Upper lobe of right lung (tissue), 1 donor: ENCODE measurements at places on chromosomes 1 and 21. TPM values are rescaled to one million over a fixed set of nuclear protein-coding genes. Genes with fewer than 3 reads are reported as not detected.
A peak's percentile ranks its signal among the peaks of the same experiment; 100 is the strongest.

DNA sequence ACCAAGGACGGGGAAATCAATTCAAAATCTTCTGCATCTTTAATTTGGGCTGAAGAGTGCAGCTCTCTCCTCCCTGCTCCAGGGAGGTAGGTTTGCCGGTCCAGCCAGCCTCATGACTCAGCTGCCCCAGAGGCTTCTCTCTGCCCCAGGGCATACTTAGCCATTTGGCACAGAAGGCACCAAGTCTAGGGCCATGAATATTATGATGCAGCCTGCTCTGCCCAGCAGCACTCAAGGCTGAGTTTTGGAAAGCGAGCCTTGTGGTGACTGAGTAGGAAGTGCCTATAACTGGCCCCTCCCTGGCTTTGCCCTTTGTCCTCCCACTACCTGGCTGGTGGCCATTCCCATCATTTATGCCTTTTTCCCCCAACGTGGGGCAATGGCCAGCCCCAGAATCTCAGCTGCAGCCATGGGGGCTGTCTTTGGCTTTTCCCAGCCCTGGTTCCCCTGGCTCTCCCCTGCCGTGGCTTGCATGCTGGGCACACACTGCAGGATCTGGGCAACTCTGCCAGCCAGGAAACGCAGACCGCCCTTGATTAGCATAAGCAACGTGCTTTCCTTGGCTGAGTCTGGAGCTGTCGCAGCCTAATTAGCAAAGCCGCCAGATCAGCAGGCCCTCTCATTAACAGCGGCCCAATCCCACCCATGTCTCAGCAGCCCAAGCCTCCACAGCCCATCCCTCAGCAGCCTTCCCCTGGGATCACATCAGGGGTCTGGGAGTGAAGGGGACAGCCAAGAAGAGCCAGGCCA is 258.6 kb upstream of the TMEM51 start:
- no peak overlapping the region for H3K4me3 ChIP-seq
- no peak overlapping the region for H3K27ac ChIP-seq
- H3K4me1 ChIP-seq: no peaks in the 10 kb centered on the region
- no peaks in the 10 kb centered on the region for H3K27me3 ChIP-seq

URB1 gene
- 14.3 TPM for total RNA-seq

- no peaks in the 10 kb centered on the region for H3K27me3 ChIP-seq
- no peaks in the 10 kb centered on the region for H3K36me3 ChIP-seq
- no peak overlapping the region for H3K27ac ChIP-seq
- H3K4me3 ChIP-seq: no peak overlapping the region
Observed at GRCh38 chr1:53126495-53126894, 15.9 kb downstream of the SLC1A7 start.

DNA sequence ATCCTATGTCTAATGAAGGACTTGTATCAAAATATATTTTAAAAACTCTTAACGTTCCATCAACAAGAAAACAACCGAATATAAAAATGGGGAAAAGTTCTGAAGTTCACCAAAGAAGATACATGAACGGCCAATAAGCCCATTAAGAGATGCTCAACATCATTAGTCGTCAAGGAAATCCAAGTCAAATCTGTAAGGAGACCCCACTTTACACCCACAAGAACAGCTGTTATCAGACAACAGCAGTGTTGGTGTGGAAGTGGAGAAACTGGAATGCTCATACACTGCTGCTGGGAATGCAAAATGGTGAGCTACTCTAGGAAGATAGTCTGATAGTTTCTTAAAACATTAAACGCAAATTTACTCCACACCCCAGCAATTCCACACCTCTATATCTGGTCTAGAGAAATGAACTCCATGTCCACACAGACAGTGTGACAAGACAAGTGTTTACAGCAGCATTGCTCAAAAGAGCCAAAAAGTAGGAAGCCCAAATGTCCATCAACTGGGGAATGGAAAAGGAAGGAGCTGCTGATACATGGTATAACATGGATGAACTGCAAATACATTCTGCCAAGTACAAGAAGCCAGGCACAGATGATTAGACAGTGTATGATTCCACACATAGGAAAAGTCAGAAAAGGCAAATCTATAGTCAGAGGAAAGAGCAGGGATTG is 18.5 kb downstream of the UBE2G2 start:
- H3K27ac ChIP-seq: no peak overlapping the region
- no peak for DNase-seq

- DNase-seq: no peak
- no peaks in the 10 kb centered on the region for H3K4me1 ChIP-seq
- no peak overlapping the region for H3K27ac ChIP-seq
Observed at GRCh38 chr21:15498455-15498854, 231.3 kb upstream of the USP25 start.

- H3K4me1 ChIP-seq: peaks cover 88% of the 10 kb centered on the region
- peak overlapping the region; percentile 86 for H3K27ac ChIP-seq
- no peak overlapping the region for H3K4me3 ChIP-seq
- no peaks in the 10 kb centered on the region for H3K27me3 ChIP-seq
- DNase-seq: no peak
- peaks cover 23% of the 10 kb centered on the region for H3K36me3 ChIP-seq
Observed at GRCh38 chr1:27430903-27431600, 38.6 kb downstream of the GPR3 start.

GRCh38 chr1:11802616-11802972 is 3.2 kb downstream of the MTHFR start:
- H3K27ac ChIP-seq: peak overlapping the region; percentile 69
- peaks cover 50% of the 10 kb centered on the region for H3K4me1 ChIP-seq
- H3K27me3 ChIP-seq: no peaks in the 10 kb centered on the region
- peak; percentile 65 for DNase-seq
- peak overlapping the region; percentile 94 for H3K4me3 ChIP-seq

- no peak for DNase-seq
- H3K4me3 ChIP-seq: no peak overlapping the region
- no peaks in the 10 kb centered on the region for H3K4me1 ChIP-seq
- no peak overlapping the region for H3K27ac ChIP-seq
- no peaks in the 10 kb centered on the region for H3K27me3 ChIP-seq
Observed at GRCh38 chr1:231219422-231220401, 21.3 kb upstream of the GNPAT start.

- H3K27ac ChIP-seq: no peak overlapping the region
- H3K36me3 ChIP-seq: no peaks in the 10 kb centered on the region
- H3K4me3 ChIP-seq: no peak overlapping the region
- no peaks in the 10 kb centered on the region for H3K27me3 ChIP-seq
- no peaks in the 10 kb centered on the region for H3K4me1 ChIP-seq
- no peak for DNase-seq
Observed at GRCh38 chr1:245690156-245690690, 535.4 kb downstream of the KIF26B start.

- peak overlapping the region; percentile 91 for H3K27ac ChIP-seq
- H3K4me3 ChIP-seq: no peak overlapping the region
- H3K27me3 ChIP-seq: no peaks in the 10 kb centered on the region
- H3K4me1 ChIP-seq: peaks cover 35% of the 10 kb centered on the region
- no peaks in the 10 kb centered on the region for H3K36me3 ChIP-seq
Observed at GRCh38 chr1:6358757-6359201, 34.8 kb downstream of the ACOT7 start.

DNA sequence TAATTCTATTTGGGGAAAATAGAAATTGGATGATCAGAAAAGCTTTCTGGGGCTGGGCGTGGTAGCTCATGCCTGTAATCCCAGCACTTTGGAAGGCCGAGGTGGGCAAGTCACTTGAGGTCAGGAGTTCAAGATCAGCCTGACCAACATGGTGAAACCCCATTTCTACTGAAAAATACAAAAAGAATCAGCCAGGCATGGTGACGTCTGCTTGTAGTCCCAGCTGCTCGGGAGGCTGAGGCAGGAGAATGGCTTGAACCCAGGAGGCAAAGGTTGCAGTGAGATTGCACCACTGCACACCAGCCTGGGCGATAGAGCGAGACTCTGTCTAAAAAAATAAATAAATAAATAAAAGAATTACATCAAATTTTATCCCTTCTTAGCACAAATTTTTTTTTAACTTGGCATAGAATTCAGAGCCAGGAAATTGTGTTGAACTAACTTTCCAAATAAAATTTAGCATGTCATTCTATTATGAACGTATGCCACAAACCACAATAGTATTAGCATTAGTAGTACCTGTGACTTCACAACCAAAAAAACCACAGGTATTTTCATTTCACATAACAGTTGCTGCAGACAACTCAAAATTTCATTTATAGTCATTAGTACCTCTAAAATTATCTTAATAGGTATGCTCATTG is 4.5 kb upstream of the ANKRD13C start:
- DNase-seq: no peak
- H3K27ac ChIP-seq: no peak overlapping the region
- peaks cover 11% of the 10 kb centered on the region for H3K4me1 ChIP-seq
- no peaks in the 10 kb centered on the region for H3K27me3 ChIP-seq

DNA sequence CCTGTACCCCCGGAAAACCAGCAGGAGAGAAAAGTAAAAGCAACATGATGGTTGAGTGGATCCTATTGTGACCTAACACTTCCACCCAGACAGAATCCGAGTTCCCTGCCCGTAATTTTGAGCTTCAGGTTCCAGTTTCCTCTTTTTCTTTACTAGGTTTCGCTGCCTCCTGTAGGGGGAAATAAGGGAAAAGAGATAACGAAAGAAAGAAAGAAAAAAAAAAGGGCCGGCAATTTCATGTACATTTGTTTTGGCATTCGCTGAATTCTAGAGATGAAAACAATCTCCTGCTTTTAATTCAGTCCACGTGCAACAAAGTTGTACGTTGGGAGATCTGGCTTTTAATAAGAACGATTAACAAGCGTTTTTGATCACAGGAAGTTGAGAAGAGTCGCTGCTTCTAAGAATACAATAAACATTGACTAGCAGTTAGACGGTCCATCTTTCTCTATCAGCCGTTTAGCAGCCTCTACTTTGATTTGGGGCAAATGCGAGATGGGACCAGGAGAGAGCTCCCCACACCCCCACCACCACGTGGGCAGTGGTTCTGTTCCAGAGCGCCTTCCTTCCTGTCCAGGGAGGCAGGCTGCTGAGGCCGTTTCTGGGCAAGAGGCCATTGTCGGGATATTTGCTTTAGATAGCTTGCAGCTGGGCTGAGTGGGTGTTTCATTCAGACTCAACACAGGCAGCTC is 155.9 kb upstream of the RUNX1 start:
- DNase-seq: peak; percentile 80
- H3K27ac ChIP-seq: peak overlapping the region; percentile 53
- peaks cover 7% of the 10 kb centered on the region for H3K4me1 ChIP-seq
- H3K4me3 ChIP-seq: peak overlapping the region; percentile 37
- H3K27me3 ChIP-seq: no peaks in the 10 kb centered on the region
- H3K36me3 ChIP-seq: no peaks in the 10 kb centered on the region

GRCh38 chr1:239392271-239392670 is 5.9 kb downstream of the CHRM3 start:
- no peak overlapping the region for H3K4me3 ChIP-seq
- DNase-seq: no peak
- no peaks in the 10 kb centered on the region for H3K36me3 ChIP-seq
- no peak overlapping the region for H3K27ac ChIP-seq

GPR3 gene
- 0.90 TPM for total RNA-seq

- DNase-seq: no peak
- H3K27me3 ChIP-seq: no peaks in the 10 kb centered on the region
- peaks cover 14% of the 10 kb centered on the region for H3K4me1 ChIP-seq
- no peaks in the 10 kb centered on the region for H3K36me3 ChIP-seq
Observed at GRCh38 chr1:115809847-115810246, 31.1 kb downstream of the NHLH2 start.

DNA sequence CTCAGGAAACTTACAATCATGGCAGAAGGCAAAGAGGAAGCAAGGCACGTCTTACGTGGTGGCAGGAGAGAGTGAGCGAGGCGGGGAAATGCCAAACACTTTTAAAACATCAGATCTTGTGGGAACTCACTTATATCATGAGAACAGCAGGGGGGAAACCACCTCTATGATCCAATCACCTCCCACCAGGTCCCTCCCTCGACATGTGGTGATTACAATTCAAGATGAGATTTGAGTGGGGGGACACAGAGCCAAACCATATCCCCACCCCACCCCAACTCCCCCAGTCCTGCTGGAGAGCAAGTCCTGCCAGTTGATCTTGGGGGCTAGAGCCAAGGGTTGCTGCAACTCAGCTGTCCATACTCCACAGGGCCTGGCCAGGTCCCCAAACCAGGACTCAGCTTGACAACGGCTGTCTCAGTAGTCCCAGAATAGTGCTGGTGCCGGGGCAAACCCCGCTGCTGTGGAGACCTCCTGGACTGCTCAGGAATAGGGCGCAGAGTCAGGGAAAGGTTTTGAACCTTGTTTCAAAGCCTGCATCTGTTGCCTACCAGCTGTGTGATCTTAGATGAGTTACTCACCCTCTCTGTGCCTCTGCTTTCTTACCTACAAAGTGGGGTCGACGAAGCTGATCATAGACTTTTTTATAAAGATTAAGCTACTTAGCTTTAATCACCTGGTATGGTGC is 79.5 kb downstream of the STUM start:
- H3K4me3 ChIP-seq: no peak overlapping the region
- peak; percentile 51 for DNase-seq
- H3K36me3 ChIP-seq: peaks cover 6% of the 10 kb centered on the region
- peaks cover 4% of the 10 kb centered on the region for H3K4me1 ChIP-seq
- H3K27me3 ChIP-seq: no peaks in the 10 kb centered on the region

TINAGL1 gene
- total RNA-seq: 154 TPM

MYCL gene
- total RNA-seq: 3.6 TPM

DNA sequence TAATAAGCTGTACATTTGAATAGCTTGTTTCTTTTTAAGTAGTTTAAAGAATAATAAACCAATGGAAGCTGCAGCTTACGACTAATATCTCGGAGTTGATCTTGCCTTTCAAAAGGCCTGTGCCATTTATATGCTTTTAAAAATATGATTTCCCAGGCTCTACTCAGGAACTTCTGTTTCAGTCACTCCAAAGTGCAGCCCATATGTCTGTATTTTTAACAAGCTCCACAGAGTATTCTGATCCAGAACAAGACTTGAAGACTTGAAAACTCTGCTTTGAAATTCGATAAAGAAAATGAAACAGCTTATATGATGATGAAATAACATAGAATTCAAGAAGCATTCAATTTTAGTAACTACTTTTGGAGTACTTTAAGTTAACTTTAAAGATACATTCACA is 79.1 kb upstream of the PLPPR4 start:
- no peaks in the 10 kb centered on the region for H3K27me3 ChIP-seq
- no peak overlapping the region for H3K4me3 ChIP-seq
- no peaks in the 10 kb centered on the region for H3K36me3 ChIP-seq
- no peak for DNase-seq

GRCh38 chr1:115215703-115216521 is 122.1 kb downstream of the NGF start:
- no peak for DNase-seq
- no peak overlapping the region for H3K27ac ChIP-seq
- H3K4me1 ChIP-seq: no peaks in the 10 kb centered on the region
- H3K4me3 ChIP-seq: no peak overlapping the region

IL22RA1 gene
- total RNA-seq: 0.87 TPM

- peaks cover 89% of the 10 kb centered on the region for H3K36me3 ChIP-seq
- no peaks in the 10 kb centered on the region for H3K27me3 ChIP-seq
- DNase-seq: no peak
- H3K27ac ChIP-seq: no peak overlapping the region
Observed at GRCh38 chr1:35390600-35391494, 122.3 kb downstream of the ZMYM4 start.

MIXL1 gene
- not detected for total RNA-seq

RSPH1 gene
- total RNA-seq: 0.84 TPM

- DNase-seq: peak; percentile 61
- no peaks in the 10 kb centered on the region for H3K27me3 ChIP-seq
Observed at GRCh38 chr1:198238121-198238520, 81.3 kb downstream of the NEK7 start.

MIS18A gene
- 4.0 TPM for total RNA-seq

TAS1R3 gene
- 0.32 TPM for total RNA-seq

KANK4 gene
- 6.4 TPM for total RNA-seq
